Stimulated activated CD8-positive, alpha-beta memory T cell treated with anti-CD3 and anti-CD28 coated beads, Interleukin-4, amount 100 ng/mL, for 1 hour (primary cell): ENCODE measurements at places on chromosomes 1 and 21.

- no peak for DNase-seq
These were observed 26.5 kb downstream of the TRIM45 start for GRCh38 chr1:117094841-117095604.

- no peak for DNase-seq
These were observed 366.4 kb upstream of the ZP4 start for GRCh38 chr1:238257018-238257621.

DNA sequence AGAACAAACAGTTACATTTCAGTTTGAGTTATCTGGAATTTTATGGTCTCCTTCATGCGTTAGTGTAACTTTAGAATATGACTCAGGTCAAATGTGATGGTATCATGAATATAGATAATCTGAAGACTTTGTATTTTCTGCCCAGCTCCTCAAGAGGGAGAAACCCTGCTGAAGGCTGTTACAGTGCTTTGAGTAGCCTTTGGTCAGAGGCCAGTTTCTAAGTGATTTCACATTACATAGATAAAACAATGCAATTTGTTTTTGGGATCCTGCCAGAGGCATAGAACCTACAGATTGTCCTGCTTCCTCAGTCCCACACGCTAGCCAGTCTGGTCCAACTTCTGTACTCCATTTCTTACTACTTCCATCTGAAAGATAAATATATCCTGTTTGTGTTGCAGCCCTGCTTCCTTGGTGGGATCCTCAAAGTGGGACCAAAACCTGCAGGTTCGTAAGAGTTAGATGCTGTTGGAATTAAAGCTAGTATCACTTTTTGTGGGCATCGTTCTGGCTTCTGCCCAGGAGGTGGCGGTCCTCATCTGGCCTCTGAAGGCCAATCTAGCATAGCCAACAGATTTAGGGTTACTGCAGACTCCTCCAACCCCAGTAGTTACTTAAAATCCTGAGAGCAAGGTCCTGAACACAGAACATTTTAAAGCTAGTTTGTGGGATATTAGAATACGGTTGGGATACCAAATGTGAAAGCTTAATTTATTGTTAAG is 645.8 kb upstream of the USP24 start:
- no peak for DNase-seq

DNA sequence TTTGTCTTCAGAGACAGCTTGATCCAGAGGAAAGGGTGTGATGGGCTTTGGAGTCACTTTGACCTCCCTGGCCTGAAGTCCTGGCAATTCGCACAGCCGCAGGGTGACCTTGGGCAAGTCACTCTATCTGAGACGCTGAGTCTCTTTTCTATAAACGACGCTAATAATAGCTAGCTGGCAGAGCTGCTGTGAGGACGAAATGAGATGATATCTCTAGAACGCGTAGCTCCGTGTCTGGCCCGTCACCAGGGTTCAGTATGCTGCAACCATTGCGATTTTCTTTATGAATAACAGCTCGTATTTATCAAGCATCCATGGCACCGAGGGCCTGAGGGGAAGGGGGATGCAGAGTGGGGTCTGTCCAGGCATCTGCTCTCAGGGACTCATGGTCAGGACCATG is 58.7 kb downstream of the IGSF21 start:
- DNase-seq: no peak

DNA sequence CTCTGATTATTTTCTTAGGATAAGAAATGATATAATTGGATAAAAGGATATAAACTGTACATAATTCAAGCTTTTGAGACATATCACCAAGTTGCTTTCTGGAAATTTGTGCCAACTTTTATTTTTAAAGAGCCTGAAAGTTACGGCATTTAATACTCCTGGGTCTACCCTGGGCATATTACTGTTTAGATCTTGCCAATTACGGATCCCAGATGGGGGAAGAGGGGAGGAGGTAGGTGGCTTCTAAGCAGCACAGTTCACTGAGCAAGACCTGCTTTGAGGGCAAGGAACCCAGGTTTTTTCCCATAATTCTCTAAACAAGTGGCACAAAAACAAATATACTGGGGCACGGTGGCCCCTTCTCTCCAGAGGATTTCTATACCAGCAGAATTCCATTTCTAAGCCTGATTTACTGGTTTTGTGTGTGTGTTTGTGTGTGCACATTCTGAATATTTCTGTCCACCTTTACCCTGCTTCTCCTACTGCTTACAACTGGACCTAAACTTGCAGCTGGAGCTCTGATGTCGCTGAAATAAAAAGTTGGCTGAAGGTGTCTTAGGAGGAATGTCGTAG is 76.7 kb downstream of the LAMC2 start:
- DNase-seq: no peak

DNA sequence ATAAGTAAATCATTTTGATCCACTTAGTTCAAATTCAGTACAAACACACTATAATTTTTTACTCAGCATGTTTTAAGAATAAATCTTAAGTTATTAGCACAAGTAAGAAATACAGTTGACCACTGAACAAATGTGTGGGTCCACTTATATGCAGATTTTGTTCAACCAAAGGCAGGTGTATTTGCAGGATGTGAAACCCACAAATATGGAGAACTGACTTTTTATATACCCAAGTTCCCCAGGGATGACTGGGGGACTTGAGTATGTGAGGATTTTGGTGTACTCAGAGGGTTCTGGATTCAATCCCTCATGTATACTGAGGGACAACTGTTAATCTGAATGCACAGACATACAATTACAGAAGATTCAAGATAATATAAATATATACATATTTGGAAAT is 25.7 kb upstream of the ERICH3 start:
- DNase-seq: no peak

- DNase-seq: no peak
These were observed 26.9 kb downstream of the IGSF21 start for GRCh38 chr1:18134324-18135046.

DNA sequence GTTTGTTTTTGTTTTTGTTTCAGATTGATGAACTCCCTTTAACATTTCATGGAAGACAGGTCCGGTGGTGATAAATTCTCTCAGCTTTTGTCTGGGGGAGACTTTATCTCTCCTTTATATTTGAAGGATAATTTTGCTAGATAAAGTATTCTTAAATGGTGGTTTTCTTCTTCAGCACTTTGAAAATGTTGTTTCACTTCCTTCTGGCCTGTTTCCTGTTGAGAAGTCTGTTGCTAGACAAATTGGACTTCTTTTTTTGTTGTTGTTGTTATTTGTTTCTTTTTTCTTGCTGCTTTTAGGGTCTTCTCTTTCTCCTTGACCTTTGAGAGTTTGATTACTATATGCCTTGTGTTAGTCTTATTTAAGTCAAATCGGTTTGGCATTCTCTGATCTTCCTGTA is 50.8 kb downstream of the CRP start:
- DNase-seq: no peak

- DNase-seq: no peak
These were observed 11.6 kb downstream of the HHAT start for GRCh38 chr1:210340311-210340710.

- no peak for DNase-seq
These were observed 51.2 kb downstream of the GORAB start for GRCh38 chr1:170583186-170583585.

GRCh38 chr1:85437139-85437538 is 27.8 kb downstream of the DDAH1 start:
- DNase-seq: no peak

DNA sequence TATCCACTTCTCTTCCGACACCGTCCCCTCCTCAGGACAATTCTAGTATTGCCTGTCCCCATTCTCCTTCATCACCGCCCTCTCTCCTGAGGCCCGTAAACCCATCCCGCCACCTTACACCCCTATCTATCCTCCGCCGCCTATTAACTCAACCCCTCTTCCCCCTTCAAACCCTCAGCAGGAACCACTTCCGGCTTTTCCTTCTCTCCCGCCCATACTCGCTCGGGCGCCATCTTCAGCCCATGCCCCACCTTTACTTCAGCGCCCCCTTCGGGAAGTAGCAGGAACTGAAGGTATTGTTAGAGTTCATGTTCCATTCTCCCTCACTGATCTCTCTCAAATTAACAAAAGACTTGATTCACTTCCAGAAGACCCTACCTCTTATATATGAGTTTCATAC is 31.6 kb downstream of the VN1R5 start:
- DNase-seq: no peak

- no peak for DNase-seq
These were observed 2.4 kb upstream of the ELF3 start for GRCh38 chr1:202007805-202008489.

DNA sequence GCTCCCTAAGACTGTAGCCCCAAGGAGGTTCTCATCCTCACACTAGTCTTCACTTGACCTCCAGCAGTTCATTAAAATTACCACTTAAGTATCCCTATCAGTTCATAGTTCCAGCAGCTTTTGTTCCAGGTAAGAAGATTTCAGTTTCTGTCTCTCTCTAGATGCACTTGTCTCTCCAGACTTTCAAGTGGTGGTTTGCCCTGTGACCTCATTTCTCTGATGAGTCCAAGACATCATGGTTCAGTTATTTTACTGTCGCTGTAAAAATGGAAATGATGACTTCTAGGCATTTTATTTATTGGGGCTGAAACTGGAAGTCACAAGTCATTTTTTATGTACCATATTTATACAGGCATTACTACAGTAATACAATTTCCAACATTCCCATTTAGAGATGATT is 17.9 kb upstream of the RGS18 start:
- no peak for DNase-seq

DNA sequence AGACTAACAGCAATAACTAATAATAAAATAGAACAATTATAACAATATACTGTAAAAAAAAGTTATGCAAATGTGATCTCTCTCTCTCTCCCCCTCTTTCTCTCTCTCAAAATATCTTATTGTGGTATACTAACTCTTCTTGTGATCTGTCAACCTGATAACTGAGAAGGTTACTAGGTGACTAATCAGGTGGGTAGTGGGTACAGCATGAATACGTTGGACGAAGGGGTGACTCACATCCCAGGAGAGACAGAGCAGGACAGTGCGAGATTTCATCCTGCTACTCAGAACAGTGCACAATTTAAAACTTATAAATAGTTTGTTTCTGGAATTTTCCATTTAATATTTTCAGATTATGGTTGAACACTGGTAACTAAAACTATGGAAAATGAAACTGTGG is 257.5 kb downstream of the LRRC40 start:
- no peak for DNase-seq

DNA sequence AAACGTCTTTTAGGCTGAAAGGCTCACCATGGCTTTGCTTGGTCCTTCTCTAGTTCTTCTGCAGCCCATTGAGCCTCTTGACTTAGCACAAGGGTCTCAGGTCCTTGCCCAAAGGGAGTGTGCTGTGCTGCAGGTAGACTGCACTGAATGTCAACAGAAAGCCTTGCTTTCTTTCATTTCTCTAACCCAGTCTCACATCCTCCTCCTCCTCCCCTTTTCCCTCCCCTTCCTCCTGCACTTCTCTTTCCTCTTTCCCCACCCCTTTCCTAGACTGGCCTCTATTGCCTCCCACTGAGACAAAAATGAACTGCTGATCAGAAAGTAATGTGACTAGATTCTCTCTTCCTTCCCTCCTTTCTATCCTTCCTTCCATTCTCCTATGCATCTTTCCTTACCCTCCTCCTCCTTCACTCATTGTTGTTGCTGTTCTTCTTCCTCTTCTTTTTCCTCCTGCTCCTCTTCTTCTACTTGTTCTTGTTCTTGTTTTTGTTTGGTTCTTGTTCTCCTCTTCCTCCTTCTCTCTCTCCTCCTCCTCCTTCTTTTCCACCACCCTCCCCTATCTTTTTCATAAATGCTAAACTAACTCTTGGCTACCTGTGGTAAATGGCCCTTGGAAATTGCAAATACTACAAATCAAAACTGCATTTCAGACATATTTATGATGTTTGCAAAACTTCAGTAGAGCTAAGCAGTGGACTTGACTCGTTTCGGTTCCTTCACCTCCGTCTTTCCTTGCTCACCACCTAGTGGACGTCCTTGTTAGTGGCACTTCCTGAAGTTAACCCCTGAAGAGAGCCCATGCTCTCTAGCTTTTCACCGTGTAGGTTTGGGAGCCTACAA is at the start of gene SELL:
SELL (minus strand) TSS at position 152 of the 840 bp plus-strand sequence; CDS start at position 30, 122 bp downstream.
- peak; percentile 42 for DNase-seq

DNA sequence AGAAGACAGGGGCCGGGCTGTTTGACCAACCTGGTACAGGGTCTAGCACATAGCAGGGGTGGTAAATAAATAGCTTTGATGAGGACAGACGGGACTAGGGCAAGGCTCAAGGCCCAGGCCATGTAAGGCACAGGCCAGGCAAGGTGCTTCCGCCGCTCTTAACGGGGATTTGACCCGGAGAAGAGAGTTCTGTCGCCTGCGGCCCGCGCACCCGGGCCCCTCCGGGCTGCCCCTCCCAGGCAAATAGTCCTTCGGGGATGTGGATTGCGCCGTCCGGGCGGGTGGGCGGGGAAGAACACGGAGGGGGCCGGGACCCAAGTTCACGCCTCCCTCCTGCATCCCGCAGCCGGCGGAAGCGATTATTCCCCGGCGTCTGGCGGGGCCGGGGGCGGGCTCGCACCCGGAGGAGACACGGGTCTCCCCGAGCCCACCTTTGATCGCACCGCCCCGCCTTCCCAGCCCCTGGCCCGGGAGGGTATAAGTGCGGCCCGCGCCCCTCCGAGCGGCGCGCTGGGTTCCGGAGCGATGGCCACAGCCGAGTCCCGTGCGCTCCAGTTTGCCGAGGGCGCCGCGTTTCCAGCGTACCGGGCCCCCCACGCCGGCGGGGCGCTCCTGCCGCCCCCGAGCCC is at the start of gene MIXL1:
MIXL1 (plus strand) TSS at position 508 of the 629 bp plus-strand sequence; CDS start at position 526, 18 bp downstream.
- no peak for DNase-seq

GRCh38 chr21:33029385-33029921 is 3.7 kb downstream of the OLIG2 start:
- no peak for DNase-seq

GRCh38 chr1:63861052-63861691 is 87.4 kb downstream of the ROR1 start:
- no peak for DNase-seq

GRCh38 chr1:209368864-209369598 is 214.5 kb upstream of the CAMK1G start:
- no peak for DNase-seq
